Thymus (tissue), 14 donors: ENCODE measurements at places on chromosomes 6 and 20. TPM values are rescaled to one million over a fixed set of nuclear protein-coding genes. Genes with fewer than 3 reads are reported as not detected.

GRCh38 chr6:21137700-21138335 lies 455.7 kb upstream of the SOX4 start:
- H3K4me1 ChIP-seq: no peaks in the 10 kb centered on the region
- H3K27ac ChIP-seq: no peak overlapping the region
- no peak for DNase-seq
- no peaks in the 10 kb centered on the region for H3K36me3 ChIP-seq
- H3K4me3 ChIP-seq: no peak overlapping the region

- peak overlapping the region; percentile 90 for H3K4me3 ChIP-seq
- H3K4me1 ChIP-seq: peaks cover 13% of the 10 kb centered on the region
- H3K27ac ChIP-seq: peak overlapping the region; percentile 98
- H3K36me3 ChIP-seq: no peaks in the 10 kb centered on the region
- H3K27me3 ChIP-seq: no peaks in the 10 kb centered on the region
- no peak for DNase-seq
These were observed 1.5 kb downstream of the DEK start for GRCh38 chr6:18262702-18263417.

TFB1M gene
- 16.4 TPM for polyA plus RNA-seq

DNA sequence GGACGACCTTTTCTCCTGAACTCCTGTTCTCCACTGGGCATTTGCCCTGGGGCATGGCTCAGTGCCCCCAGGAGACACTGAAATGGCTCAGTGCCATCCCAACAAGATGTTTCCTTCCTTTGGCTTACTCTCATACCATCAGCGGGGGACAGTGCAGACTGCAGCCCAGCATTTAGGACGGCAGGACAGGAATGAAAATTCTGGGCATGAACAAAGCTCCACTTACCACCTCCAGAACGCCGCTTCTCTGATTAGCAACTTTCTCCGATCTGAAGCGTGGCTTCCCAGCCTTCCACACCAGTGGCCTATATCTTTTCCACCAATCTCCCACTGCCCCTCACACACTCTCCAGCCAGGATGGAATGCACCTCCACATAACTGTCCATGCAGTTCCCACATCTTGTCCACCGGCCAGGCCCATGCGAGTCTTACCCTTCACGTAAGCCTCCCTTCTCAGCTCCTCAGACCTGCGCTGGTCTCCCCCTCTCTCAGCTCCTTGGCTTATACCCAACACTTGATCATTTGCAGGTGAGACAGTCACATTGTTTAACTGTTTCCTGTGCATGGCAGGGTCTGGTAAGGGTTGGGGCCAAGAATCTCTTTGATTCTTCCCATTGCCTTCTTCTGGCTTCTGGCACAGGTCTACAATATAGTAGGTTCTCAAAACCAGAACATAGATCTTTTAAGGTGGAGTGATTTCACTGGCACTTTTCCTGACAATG lies 114.5 kb downstream of the FYN start:
- no peaks in the 10 kb centered on the region for H3K27me3 ChIP-seq
- H3K27ac ChIP-seq: peak overlapping the region; percentile 84
- no peak overlapping the region for H3K4me3 ChIP-seq
- DNase-seq: no peak

ZSCAN16 gene
- 15.4 TPM for polyA plus RNA-seq

GABBR1 gene
- 20.5 TPM for polyA plus RNA-seq

GRCh38 chr6:43733471-43734293 lies 36.3 kb upstream of the VEGFA start:
- no peaks in the 10 kb centered on the region for H3K36me3 ChIP-seq
- no peak for DNase-seq
- H3K27me3 ChIP-seq: no peaks in the 10 kb centered on the region
- peaks cover 19% of the 10 kb centered on the region for H3K4me1 ChIP-seq
- H3K27ac ChIP-seq: peak overlapping the region; percentile 59
- H3K4me3 ChIP-seq: no peak overlapping the region

APOM gene
- polyA plus RNA-seq: 9.1 TPM

GRCh38 chr20:9126527-9126926 lies 57.6 kb downstream of the PLCB4 start:
- no peaks in the 10 kb centered on the region for H3K36me3 ChIP-seq
- no peaks in the 10 kb centered on the region for H3K4me1 ChIP-seq
- no peak overlapping the region for H3K4me3 ChIP-seq
- no peaks in the 10 kb centered on the region for H3K27me3 ChIP-seq
- no peak for DNase-seq

IYD gene
- polyA plus RNA-seq: 0.02 TPM

SPATA25 gene
- polyA plus RNA-seq: 5.1 TPM

BHLHE23 gene
- polyA plus RNA-seq: 0.37 TPM

GRCh38 chr6:133499662-133500061 lies 258.5 kb downstream of the EYA4 start:
- H3K36me3 ChIP-seq: no peaks in the 10 kb centered on the region
- no peaks in the 10 kb centered on the region for H3K4me1 ChIP-seq
- H3K27ac ChIP-seq: no peak overlapping the region
- H3K27me3 ChIP-seq: no peaks in the 10 kb centered on the region
- no peak for DNase-seq

GRCh38 chr20:50191544-50192363 lies 1.1 kb downstream of the CEBPB start:
- H3K27me3 ChIP-seq: peaks cover 2% of the 10 kb centered on the region
- H3K4me3 ChIP-seq: peak overlapping the region; percentile 72
- no peak for DNase-seq
- peaks cover 7% of the 10 kb centered on the region for H3K4me1 ChIP-seq
- no peaks in the 10 kb centered on the region for H3K36me3 ChIP-seq

ROS1 gene
- polyA plus RNA-seq: 0.16 TPM

DNA sequence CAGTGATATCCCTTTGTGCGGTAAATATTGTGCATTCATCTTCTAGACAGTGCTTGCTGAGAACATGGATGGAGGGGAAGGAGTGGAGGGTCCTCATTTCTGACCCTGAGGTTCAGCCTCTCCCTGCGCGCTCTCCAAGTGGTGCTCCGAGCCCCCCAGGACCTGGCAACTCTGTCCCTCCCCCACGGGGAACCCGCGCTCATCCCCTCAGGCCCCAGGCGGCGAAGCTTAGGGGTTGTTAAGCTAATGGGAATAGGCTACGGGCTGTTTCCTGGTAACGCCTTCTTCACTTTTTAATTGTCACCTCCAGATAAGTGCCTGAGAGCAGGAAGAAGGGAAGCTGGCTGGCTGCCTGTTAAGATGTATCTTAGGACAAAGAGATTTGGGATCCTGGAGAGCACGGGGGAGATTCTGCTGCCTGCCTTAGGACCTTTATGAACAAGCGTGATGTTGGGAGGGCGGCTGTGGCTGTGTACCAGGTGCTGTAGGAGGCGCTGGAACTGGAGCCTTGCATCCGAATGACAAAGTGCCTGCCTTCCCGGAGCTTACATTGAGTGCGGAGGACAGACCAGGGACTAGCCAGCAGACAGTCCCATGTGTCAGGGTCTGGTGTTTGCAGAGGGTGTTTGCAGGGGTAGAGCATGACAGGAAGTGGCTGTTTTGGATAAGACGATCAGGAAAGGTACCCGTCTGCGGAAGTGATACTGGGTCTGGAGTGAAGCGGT lies 11.7 kb downstream of the TSHZ2 start:
- no peaks in the 10 kb centered on the region for H3K27me3 ChIP-seq
- no peaks in the 10 kb centered on the region for H3K36me3 ChIP-seq
- H3K27ac ChIP-seq: no peak overlapping the region
- H3K4me3 ChIP-seq: no peak overlapping the region

CRISP3 gene
- polyA plus RNA-seq: 0.48 TPM

GRCh38 chr20:10647471-10647870 lies 26.3 kb downstream of the JAG1 start:
- H3K27me3 ChIP-seq: no peaks in the 10 kb centered on the region
- H3K36me3 ChIP-seq: peaks cover 3% of the 10 kb centered on the region
- no peak for DNase-seq

GRCh38 chr20:32474967-32475811 lies 109.9 kb downstream of the NOL4L start:
- DNase-seq: no peak
- H3K27ac ChIP-seq: peak overlapping the region; percentile 65
- no peak overlapping the region for H3K4me3 ChIP-seq
- H3K36me3 ChIP-seq: peaks cover 46% of the 10 kb centered on the region
- no peaks in the 10 kb centered on the region for H3K27me3 ChIP-seq
- H3K4me1 ChIP-seq: peaks cover 76% of the 10 kb centered on the region

DNA sequence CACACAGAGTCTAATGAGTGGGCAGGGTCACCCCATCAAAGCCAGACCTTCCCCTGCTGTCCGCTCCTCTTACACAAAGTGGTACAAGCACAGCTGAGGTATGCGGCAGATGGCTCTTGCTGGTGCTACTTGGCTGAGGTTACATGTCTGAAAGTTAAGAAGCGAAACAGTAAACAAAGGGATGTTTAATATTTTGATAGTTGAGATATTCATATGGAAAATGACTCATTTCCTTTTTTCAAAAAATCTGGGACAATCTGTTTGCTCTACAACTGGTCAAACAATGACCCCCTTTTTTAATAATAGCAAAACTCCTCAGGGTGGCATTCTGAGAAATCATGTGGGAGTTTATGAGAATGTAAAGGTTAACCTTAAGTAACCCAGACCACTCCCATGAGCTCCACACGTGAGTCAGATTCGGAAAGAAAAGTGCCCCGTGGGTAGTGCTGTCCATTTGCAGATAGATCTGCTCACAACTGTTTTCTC lies 245.3 kb downstream of the TBXT start:
- no peaks in the 10 kb centered on the region for H3K36me3 ChIP-seq
- no peak for DNase-seq
- no peak overlapping the region for H3K27ac ChIP-seq
- H3K27me3 ChIP-seq: no peaks in the 10 kb centered on the region
- H3K4me3 ChIP-seq: no peak overlapping the region
- no peaks in the 10 kb centered on the region for H3K4me1 ChIP-seq

GRCh38 chr6:167238146-167238693 lies 52.9 kb upstream of the UNC93A start:
- peak overlapping the region; percentile 16 for H3K27ac ChIP-seq
- H3K36me3 ChIP-seq: no peaks in the 10 kb centered on the region
- peaks cover 24% of the 10 kb centered on the region for H3K4me1 ChIP-seq

DNA sequence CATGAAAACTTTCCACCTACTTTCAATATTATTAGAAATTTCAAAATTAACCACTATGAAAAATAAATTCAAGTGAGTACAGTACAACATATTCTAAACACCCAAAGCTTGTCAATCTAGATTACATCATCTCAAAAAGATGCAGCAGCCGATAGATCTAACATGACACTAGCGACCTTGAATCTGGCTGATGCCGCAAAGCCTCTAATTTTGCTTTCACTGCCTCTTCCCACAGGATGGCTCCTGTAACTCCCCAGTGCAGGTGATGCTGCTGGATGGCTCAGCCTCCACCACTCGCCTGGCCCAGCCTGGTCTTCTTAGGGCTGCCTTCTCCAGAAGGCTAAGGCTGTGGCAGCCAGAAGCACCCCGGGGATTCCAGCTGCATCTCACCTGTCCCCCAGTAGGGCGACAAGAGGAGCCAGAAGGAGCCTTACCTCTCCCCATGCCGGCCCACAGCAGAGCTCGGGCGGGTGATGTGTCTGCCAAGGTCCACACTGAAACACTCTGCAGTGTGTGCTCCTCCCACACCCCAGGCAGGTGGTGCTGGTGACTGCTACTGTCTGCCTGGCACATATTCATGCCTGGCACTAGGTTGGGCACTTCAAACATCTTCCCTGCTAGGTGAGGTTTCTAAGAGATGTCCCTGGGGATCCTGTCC lies 82.1 kb downstream of the SLC23A2 start:
- no peak for DNase-seq
- peaks cover 4% of the 10 kb centered on the region for H3K36me3 ChIP-seq
- H3K4me1 ChIP-seq: no peaks in the 10 kb centered on the region

TNFAIP3 gene
- 85.8 TPM for polyA plus RNA-seq
